ENCODE measurements at places on chromosomes 16 and 17.
A peak's percentile ranks its signal among the peaks of the same experiment; 100 is the strongest.

DNA sequence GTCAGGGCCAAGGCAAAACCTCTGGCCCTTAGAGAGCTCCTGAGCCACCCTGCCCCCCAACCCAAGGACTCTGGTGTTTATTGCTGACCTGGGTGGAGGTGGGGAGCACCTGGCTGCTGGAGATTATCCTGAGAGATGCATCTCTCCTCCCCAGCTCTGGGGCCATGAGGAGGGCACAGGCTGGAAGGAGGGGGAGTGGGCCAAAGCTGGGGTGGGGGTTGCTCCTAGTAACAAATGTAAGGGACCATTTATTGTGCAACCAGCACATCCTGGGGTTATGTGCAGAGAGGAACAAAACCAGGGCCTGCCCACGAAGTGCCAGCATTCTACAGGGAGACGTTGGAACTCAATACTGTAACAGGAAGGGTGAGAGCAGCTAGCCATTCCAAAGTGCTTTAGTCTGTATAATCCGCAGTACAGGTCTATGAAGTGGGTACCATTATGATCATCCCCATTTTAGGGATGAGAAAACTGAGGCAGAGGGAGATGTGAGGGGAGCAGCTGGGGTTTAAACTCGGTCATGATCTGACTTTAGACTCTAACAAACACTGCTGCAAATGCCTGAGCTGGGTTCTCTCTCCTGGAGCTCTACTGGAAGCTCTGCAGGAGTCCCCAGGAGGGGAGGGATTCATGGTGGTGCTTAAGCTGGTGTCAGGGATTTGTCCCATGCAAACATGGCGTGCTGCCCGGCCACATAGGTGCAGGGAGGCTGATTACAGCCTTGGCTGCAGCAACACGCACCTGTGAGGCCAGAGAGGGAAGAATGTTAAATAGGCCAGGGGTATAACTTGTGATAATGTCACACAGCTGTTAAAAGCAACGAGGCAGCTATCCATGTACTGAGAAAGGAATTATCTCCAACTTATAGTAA lies 1.4 kb upstream of the RHBDF2 start:
- DNase-seq: no peak

DNA sequence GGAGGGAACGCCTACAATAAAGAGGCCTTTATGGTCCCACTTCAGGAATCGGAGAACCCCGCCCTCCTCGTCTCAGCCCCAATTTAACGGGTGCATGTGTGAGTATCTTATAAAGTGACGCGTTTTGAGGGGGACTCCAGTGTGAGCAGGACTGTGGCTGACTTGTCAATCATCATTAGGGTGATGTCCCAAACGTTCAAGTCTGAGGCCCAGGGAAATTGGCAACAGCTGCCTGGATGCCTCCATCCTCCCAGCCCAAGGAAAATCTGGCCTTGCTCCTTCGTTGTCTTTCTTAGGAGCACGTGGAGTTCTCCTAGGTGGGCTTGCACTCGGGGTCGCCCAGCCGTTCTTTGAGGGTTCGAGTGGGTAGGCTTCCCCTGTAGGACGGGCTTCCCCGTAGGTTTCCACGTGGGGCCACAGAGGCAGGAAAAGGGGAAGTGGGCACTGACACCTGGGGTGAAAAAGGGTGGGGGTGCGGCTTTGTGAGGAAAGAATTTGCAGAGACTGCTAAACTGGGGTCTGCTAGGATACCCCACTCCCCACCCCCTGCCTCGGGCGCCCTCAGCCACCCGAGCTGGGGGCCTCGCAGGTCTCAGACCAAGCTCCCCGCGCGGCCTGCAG lies 561 bp upstream of the HERPUD1 start:
- no peak for DNase-seq

DNA sequence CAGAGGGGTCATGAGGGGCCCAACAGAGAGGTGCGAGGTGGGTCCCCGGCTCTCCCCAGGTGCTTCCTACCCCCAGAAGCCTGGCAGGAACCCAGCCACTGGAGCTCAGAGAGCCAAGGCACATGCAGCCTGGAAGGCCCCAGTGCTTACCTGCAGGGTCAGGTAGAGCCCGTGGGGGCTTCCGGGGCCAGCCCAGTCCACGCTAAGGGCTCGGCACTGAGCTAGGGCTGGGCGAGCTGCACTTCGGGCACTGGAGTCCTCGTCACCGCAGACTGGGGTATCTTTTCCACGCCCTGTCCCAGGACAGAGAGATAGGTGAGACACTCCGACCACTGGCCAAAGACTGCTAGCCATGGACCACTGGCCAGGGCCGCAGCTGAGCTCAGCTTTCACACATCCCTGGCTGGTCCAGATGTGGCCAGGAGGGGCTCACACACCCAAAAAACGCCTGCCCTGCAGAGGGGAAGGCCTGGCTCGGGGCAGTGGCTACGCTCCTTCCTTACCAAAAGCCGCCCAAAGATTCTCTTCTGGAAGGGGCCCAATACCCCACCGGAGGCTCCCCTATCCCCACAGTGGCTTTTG lies 7.4 kb downstream of the KIFC3 start:
- no peak for DNase-seq

DNA sequence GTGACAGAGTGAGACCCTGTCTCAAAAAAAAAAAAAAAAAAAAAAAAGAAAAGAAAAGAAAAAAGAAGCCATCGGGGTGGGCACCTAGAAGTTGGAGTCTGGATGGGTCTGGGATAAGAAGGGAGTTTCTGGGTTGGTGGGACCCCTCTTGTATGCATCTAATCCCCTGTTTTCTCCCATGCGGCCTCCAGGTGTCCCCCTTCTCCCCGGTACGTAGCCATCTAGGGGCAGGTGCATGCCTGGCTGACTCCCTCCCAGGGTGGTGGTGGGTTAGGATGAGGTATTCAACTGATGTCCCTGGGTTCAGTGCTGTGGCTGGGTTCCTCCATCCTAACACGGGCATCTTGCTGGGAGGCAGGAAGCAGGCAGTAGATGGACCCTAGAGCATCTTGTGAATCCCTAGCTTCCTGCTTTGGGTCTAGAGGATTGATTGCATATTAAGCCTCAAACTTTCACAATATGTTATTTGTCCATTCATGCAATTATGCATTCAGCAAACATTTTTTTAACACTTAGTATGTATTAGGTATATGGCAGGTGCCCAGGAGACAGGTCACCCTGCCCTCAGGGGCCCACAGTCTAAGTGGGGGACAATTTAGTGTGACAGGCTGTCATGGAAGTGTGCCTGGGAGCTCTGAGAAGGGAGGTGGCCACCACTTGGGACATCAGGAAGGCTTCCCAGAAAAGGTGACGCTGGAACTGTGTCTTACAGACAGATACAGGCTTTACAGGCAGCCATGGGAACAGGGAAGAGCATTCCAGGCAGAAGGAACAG lies 13.1 kb downstream of the FMNL1 start:
- DNase-seq: no peak

GRCh38 chr17:681738-682529 lies 32.7 kb downstream of the VPS53 start:
- no peak for DNase-seq

- DNase-seq: no peak
These were observed 56.3 kb downstream of the XYLT1 start for GRCh38 chr16:17414421-17414820.

DNA sequence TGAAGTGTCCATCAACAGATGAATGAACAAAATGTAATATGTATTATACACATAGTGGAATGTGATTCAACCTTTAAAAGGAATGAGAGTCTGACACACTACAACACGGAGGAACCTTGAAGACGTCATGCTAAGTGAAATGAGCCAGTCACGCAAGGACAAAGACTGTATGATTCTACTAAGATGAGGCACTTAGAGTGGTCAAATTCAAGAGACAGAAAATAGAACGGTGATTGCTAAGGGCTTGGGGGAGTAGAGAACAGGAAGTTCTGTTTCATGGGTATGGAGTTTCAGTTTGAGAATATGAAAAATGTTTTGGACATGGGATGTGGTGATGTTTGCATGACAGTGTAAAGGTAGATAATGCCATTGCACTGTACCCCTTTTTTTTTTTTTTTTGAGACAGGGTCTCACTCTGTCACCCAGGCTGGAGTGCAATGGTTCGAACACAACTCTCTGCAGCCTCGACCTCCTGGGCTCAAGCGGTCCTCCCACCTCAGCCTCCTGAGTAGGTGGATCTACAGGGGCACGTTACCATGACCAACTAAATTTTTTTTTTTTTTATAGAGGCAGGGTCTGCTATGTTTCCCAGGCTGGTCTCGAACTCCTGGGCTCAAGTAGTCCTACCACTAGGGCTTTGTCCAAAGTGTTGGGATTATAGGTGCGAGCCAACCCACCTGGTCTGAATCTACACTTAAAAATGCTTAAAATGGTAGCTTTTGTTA lies 2.9 kb upstream of the CCDC102A start:
- no peak for DNase-seq

DNA sequence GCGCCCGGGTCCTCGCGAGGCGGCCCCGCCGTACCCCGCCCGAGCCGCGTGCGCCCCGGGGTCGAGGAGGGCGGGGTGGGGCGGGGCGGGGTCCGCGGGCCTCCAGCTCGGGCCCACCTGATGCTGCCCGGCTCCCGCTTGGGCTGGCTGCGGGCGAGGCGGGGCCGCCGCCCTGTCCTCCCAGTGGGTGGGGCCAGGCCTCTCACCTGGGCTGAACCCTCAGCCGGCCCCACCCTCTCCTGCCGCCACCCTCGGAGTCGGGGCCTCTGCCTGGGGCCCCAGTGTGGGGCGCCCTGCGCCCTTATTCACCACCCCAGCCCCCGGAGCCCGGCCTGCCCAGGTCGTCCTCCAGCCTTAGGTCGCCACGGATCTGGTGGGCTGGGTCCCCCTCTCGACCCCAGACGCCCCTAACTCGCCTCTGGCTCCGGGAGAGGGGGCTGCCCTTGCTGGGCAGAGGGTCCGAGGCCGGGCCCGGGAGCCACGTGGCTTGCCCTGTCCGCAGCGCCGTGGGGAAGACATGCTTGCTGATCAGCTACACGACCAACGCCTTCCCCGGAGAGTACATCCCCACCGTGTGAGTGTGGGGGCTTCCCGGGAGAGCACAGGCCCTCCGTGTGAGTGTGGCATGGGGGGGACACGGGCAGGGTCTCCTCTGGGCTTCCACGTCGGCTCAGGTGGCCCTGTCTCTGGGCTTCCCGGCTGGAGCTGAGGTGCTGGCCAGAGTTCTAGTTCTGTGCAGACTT lies 578 bp downstream of the RAC3 start:
- peak; percentile 62 for DNase-seq

DNA sequence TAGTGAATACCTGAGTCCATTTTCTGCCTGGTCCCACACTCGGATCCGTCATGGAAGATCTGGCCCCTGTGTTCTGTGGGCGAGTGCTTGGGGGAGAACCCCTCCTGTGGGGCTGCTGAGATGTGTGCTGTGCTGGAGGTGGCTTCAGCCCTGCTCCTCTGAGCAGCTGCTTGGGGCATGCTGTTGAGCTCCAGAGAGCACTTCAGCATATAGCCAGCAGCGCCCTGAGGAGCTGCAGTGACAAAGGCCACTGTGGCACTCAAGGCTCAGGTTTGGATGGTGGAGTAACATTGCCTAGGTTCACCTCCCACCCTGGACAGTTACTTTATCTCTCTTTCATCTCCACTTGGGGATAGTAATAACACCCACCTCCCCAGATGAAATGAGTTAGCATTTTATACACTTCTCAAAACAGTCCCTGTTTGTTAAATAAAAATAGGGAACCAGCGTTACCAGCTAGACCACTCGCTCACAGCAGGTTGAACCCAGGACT lies 75.3 kb downstream of the KSR1 start:
- DNase-seq: no peak

DNA sequence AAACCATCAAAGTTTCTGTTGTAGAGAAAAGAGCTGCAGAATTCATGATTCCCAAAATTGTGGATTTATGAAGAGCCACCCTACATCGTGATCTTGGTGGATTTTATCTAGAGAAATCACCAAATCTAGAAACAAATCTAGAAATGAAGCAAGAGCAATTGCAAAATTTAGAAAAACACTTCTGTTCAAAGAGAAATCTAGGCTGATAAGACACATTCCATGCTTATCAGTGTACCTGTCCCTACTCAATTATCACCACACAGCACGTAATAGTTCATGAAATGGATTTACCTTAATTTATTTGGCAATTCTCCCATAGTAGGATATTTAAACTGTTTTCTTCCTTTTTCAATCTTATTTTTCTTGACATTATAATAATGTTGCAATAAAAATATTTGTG lies 94.0 kb upstream of the NOL11 start:
- DNase-seq: no peak

DNA sequence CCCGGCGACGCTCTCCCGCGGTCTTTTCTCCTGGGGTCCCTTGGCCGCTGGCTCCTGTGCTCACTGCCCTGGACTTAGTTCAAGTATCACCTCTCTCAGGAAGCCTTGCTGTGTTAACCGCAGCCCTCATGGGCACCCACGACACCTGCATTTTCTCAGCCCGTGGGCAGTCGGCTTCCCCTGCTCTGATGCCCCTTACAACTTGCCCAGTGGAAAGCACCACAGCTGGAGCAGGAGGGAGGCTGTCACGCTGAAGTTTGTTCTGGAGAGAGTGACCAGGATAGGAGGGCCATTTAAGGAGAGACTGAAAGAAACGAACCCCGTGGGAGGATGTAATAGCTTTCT lies 395 bp downstream of the STXBP4 start:
- DNase-seq: no peak

DNA sequence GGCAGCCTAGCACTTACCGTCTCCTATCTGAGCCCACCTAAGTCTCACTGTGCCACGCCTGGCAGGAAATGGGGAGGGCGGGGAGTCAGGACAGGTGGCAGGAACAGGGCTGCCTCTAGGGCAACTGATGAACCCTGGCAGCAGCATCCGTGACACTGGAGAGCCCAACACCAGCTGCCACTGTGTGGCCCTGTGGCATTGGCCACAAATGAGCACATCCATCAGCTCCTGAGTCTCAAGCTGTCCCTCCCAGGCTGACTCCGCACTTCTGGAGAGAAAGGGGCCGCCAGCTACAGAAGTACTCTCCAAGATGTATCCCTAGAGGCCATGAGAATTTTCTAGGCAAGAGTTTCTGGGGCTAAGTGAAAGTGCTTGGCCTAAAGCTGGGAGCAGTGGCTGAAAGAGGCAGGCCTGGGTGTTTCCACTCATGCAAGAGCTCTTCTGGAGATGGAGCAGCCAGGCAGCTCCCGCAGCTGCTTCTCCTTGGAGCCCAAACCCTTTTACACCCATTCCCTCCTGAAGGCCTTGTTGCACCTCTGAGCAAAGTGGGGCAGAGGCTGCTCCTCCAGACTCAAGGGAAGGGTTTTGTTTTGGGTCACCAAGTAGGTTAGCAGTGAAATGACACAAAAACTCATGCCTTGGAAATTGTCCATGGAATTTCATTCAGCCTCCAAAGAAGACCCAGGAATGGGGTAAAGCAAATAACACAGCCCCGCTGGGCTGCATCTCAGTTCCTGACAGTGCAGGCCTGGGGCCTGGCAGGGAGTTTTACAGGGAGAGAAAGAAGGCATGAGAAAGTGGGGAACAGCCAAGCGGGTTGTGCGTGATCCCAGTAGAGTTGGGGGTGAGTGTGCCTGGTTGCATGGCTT lies 25.8 kb downstream of the PEMT start:
- no peak for DNase-seq

GRCh38 chr17:50440172-50440837 lies 14.3 kb downstream of the ACSF2 start:
- DNase-seq: peak; percentile 78

GRCh38 chr17:28499364-28499664 lies 6.8 kb upstream of the FOXN1 start:
- no peak for DNase-seq

- DNase-seq: no peak
These were observed 68.0 kb upstream of the CREBBP start for GRCh38 chr16:3948378-3948995.

All from cerebellum (tissue), 4 donors.